Calu3 (cell line): ENCODE measurements at places on chromosomes 4 and X.

GRCh38 chr4:145665773-145666172, 14.2 kb upstream of the C4orf51 start:
- DNase-seq = no peak

- no peak for DNase-seq
Measured at GRCh38 chr4:88618782-88619485, 26.7 kb downstream of the HERC3 start.

DNA sequence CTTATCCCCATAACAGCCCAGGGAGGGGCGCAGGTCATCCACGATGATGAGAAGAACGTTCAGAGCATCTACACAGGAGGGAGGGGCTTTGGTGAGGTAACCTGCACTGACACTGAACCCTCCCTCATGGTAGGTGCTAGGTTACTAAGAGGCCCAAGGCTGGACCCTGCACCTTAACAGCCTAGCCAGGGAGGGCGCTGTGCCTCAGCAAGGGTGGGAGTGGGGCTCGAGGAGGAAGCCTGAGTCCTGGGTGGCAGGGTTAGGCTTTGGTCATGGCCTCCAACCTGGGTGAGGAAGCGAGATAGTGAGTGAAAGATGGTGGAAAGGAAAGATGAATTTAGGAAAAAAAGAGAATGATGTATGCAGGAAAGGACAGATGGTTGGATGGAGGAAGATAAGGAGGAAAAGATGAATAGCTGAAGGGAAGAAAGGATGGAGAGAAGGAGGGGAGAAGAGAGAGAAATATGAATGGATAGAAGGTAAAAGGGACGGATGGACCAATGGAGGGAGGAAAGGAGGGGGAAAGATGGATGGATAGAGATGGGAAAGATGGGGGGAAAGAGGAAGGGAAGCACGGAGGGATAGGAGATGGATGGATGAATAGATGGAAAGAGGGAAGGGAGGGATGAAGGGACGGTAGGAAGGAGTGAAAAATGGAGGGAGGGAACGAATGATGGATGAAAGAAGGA, 736 bp downstream of the IDS start:
- DNase-seq = peak; percentile 37

- DNase-seq = no peak
Measured at GRCh38 chrX:118865231-118865630, 41.6 kb downstream of the ZCCHC12 start.

DNA sequence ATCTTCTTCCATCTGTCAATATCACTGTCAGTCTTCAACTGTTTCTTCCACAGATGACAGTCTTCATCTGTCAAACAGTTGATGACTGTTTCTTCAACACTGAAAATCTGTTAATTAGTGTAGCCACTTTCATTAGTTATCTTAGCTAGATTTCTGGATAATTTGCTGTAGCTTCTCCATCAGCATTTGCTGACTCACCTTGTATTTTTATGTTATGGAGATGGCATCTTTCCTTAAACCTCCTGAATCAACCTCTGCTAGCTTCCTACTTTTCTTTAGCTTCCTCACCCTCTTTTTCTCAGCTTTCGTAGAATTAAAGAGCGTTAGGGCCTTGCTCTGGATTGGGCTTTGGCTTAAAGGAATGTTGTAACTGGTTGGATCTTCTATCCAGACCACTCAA, 25.1 kb downstream of the USP53 start:
- no peak for DNase-seq
